DMS153 (cell line): ENCODE measurements at places on chromosomes 1 and 21.

DNA sequence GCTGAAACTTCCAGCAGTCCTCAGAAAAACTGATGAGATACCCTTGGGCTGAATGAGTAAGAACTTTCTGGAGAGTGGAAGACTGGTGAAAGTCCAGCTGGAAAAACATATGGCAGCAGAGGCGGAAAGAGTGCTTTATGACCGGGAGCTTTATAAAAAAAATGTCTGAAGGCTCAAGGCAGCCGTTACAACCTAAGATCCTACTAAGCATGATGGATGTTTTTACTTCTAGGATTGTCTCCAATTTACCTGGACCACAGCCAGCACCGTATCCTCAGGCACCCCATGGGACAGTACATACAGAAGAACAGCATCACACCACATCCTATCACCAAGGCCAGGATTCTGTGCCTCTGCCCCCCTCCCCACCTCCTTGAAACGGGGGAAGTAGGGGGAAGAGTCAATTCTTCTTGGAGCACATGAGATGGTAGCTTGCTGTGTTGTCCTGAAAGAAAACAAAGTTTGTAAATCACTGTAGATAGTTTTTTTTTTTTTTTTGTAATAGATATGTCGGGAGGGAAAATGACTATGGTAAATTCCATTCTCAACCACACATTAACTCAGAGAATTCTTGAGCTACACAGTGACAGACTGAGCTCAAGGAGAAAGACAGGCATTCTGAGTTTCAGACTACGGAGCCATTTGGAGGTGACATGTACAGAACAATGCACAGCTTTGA, 11.8 kb upstream of the IRF2BP2 start:
- no peak for DNase-seq

DNA sequence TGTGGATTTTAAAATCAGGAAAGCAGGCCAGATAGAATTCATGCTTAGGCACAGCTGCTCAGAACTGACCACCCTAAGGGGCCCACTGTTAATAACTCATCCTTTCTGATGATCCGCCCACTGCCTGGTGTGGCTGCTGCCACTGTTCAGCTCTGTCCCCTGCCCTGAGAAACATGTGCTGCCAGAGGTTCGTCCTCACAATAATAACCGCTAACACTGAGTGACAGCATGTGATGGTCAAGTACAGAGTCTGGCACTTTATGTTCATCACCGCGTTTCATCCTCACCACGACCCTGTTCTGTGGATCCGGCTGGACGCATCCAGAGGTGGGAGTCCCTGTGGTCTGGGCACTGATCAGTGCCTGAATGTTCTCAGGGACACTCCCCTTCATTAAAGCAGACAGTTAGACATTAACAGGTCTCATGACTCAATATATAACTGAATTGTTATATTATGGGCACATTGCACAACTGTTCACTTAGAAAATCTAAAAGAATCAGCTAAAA, 108.6 kb downstream of the SIM2 start:
- DNase-seq: no peak

DNA sequence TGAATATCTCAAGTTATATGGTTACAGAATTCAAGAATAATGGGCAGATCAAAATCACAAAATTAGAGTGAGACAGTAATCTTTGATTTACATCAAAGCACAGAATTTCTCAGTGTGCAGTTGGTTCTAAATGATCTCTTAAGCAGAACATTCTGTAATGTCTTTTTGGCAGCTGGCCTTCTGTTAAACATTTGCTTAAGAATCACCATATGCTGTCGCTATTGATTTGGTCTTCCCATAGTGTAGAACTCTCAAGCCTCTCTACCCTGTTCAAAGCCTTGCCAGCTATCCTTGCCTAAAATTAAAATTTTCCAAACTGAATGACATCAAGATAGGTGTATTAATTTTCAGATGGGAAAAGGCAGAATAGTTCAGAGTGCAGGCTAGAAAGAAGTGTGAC, 38.9 kb upstream of the ERO1B start:
- no peak for DNase-seq

DNA sequence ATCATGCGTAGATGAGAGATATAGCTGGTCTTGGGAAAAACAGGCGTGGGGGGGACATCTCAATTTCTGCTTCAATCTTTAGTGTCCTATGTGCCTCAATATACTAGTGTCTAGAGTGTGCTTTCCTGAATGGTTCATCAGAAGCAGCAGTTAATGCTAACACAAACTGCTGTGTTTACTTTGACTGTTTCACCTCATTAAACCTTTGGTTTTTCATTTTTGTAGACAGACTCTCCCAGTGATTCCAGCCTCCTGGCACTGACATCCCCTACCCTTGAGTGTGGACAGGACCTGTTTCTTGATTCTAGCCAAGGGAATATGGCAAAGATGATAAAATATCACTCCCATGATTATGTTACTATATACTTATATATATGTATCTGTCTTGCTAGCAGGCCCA, 37.6 kb downstream of the ZYG11A start:
- DNase-seq: no peak

- no peak for DNase-seq
Observed at GRCh38 chr1:69702085-69702484, 134.4 kb downstream of the LRRC7 start.
